ENCODE measurements at places on chromosomes 1 and 21.

GRCh38 chr1:168099337-168099801, 37.4 kb downstream of the GPR161 start:
- DNase-seq = no peak
- no peak overlapping the region for H3K27ac ChIP-seq
- H3K27me3 ChIP-seq = no peaks in the 10 kb centered on the region
- peaks cover 50% of the 10 kb centered on the region for H3K36me3 ChIP-seq
- no peak overlapping the region for H3K4me3 ChIP-seq

GRCh38 chr1:6143395-6143794, 36.7 kb downstream of the CHD5 start:
- H3K27me3 ChIP-seq = peaks cover 59% of the 10 kb centered on the region
- no peaks in the 10 kb centered on the region for H3K36me3 ChIP-seq
- peaks cover under 1% of the 10 kb centered on the region for H3K4me1 ChIP-seq
- H3K4me3 ChIP-seq = no peak overlapping the region
- DNase-seq = no peak

GRCh38 chr1:23774174-23774880, 3.9 kb upstream of the PITHD1 start:
- no peak overlapping the region for H3K4me3 ChIP-seq
- H3K27ac ChIP-seq = no peak overlapping the region
- no peaks in the 10 kb centered on the region for H3K27me3 ChIP-seq
- no peak for DNase-seq
- H3K36me3 ChIP-seq = peaks cover 2% of the 10 kb centered on the region
- H3K4me1 ChIP-seq = peaks cover 7% of the 10 kb centered on the region

GRCh38 chr1:221637641-221638041, 104.2 kb downstream of the DUSP10 start:
- no peak overlapping the region for H3K27ac ChIP-seq
- peak; percentile 24 for DNase-seq
- H3K27me3 ChIP-seq = no peaks in the 10 kb centered on the region
- no peaks in the 10 kb centered on the region for H3K4me1 ChIP-seq
- H3K4me3 ChIP-seq = no peak overlapping the region

DNA sequence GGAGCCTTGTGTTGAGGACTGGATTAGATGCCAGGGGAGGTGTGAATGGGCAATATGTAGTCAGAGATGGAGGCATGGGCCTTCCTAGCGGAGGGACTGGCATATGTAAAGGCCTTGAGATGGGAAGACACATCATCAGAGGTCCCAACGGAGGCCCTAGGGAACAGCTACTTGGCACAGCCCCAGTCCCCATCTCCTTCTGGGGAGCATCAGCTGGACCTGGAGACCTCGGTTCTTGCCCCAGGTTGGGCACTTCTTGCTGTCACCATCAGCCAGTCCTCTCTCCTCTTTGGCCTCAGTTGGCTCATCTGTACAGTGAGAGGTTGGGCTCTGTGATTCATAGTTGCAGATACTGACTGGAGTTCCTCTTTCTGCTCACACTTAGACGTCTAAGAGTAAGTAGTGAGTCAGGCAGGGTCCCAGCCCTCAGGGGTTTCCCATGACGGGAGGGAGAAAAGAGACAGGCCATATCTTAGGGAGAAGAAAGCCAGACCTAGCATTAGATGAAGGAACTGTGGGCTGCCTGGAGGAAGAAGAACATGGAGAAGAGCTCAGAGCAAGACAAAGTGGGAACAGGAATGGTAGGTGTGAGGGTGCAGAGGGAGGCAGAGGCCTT, 3.4 kb upstream of the MARCKSL1 start:
- DNase-seq = peak; percentile 92
- peaks cover 5% of the 10 kb centered on the region for H3K36me3 ChIP-seq
- H3K4me3 ChIP-seq = no peak overlapping the region
- peaks cover 41% of the 10 kb centered on the region for H3K4me1 ChIP-seq
- H3K27me3 ChIP-seq = no peaks in the 10 kb centered on the region
- H3K27ac ChIP-seq = no peak overlapping the region

- H3K4me3 ChIP-seq = no peak overlapping the region
- no peaks in the 10 kb centered on the region for H3K36me3 ChIP-seq
- no peak overlapping the region for H3K27ac ChIP-seq
- H3K4me1 ChIP-seq = peaks cover 22% of the 10 kb centered on the region
- no peaks in the 10 kb centered on the region for H3K27me3 ChIP-seq
- no peak for DNase-seq
Observed at GRCh38 chr1:247291833-247292561, 36.1 kb downstream of the VN1R5 start.

DNA sequence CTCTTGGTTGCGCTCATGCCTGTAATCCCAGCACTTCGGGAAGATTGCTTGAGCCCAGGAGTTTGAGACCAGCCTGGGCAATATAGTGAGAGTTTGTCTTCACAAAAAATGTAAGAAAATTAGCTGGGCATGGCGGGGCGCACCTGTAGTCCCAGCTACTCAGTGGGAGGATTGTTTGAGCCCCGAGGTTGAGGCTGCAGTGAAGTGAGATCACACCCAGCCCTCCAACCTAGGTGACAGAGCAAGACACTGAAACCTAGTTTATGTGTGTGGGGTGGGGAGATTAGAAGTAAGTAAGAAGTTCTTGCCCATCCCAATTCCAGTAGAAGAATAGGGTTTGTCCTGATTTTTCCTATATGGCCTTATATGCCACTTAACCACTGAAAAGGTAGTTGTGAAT, 2.0 kb downstream of the RPL5 start:
- peaks cover 10% of the 10 kb centered on the region for H3K36me3 ChIP-seq
- no peak overlapping the region for H3K27ac ChIP-seq
- no peak for DNase-seq
- no peak overlapping the region for H3K4me3 ChIP-seq
- H3K4me1 ChIP-seq = peaks cover 5% of the 10 kb centered on the region
- H3K27me3 ChIP-seq = no peaks in the 10 kb centered on the region

DNA sequence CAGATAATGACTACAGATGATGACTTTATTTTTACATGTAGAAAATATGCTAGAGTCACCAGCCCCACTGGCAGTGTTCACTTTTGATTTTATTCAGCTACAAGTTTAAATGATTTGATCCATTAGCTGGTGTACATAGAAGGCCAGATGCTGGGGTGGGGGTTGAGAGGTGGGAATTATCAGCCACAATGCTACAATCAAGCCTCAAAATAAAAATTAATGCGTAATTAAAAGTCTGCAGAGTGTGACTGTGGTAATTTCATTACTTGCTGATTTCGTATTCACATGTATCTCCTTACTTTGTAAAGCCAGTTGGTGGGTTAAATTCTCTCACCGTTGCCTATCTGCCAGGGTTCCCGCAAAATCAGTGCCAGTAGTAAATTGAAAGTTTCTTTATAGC, 109.3 kb downstream of the GALNT2 start:
- peaks cover 16% of the 10 kb centered on the region for H3K4me1 ChIP-seq
- DNase-seq = no peak
- peak overlapping the region; percentile 73 for H3K4me3 ChIP-seq

DNA sequence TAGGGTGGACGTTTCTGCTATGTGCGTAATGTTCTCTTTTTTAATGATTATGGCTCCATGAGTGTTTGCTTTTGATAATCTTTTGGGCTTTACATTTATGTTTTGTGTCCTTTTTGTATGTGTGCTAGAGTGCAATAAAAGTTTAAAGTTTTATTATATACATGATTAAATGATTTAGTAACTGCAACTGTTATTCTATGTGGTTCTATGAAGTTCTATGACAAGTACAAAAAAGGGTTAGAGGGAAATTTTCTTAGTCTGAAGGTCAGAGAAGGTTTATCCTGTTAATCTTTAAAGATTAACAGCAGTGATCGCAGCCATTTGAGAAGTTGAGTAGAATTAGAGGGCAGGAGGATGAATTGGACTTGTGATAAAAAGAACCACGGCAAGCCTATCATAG, 386.4 kb upstream of the CHRM3 start:
- H3K36me3 ChIP-seq = no peaks in the 10 kb centered on the region
- no peaks in the 10 kb centered on the region for H3K27me3 ChIP-seq
- no peak overlapping the region for H3K27ac ChIP-seq
- H3K4me1 ChIP-seq = no peaks in the 10 kb centered on the region

GRCh38 chr1:30449428-30450147, 273.8 kb downstream of the MATN1 start:
- no peak overlapping the region for H3K27ac ChIP-seq
- no peaks in the 10 kb centered on the region for H3K4me1 ChIP-seq
- H3K36me3 ChIP-seq = no peaks in the 10 kb centered on the region
- no peaks in the 10 kb centered on the region for H3K27me3 ChIP-seq

Data from mesenchymal stem cell (in vitro differentiated cells and primary cell).